ENCODE measurements at places on chromosomes 1 and 21. TPM values are rescaled to one million over a fixed set of nuclear protein-coding genes. Genes with fewer than 3 reads are reported as not detected.

- H3K36me3 ChIP-seq: peaks cover 40% of the 10 kb centered on the region
- peaks cover 19% of the 10 kb centered on the region for H3K4me1 ChIP-seq
- no peaks in the 10 kb centered on the region for H3K27me3 ChIP-seq
- DNase-seq: no peak
These were observed 2.4 kb downstream of the MCL1 start for GRCh38 chr1:150576794-150577556.

PRRX1 gene
- polyA plus RNA-seq: not detected

DNA sequence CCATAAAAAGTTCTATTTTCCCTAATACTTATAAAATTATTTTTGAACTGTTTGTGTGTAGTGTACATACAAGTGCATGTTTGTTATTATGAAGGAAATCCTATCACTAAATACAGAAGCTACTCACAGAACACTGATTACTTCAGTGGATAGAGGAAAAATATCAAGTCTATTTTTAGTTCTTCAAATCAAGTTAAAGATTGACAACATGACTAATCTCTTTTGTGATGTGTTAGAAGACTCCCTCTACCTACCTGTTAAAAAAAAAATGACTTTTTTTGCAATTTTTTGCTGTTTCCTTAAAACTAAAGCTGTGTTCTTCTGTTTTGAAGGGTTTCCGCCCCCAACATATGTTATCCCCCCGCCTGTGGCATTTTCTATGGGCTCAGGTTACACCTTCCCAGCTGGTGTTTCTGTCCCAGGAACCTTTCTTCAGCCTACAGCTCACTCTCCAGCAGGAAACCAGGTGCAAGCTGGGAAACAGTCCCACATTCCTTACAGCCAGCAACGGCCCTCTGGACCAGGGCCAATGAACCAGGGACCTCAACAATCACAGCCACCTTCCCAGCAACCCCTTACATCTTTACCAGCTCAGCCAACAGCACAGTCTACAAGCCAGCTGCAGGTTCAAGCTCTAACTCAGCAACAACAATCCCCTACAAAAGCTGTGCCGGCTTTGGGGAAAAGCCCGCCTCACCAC lies 45.5 kb downstream of the NCF2 start:
- no peak overlapping the region for H3K27ac ChIP-seq
- no peaks in the 10 kb centered on the region for H3K4me1 ChIP-seq
- no peak overlapping the region for H3K4me3 ChIP-seq
- H3K27me3 ChIP-seq: no peaks in the 10 kb centered on the region

- peaks cover 20% of the 10 kb centered on the region for H3K4me1 ChIP-seq
- no peaks in the 10 kb centered on the region for H3K36me3 ChIP-seq
- no peaks in the 10 kb centered on the region for H3K27me3 ChIP-seq
- peak overlapping the region; percentile 86 for H3K4me3 ChIP-seq
- no peak for DNase-seq
These were observed 481 bp upstream of the SLAMF1 start for GRCh38 chr1:160647329-160647720.

GRCh38 chr1:29673228-29673500 lies 436.8 kb downstream of the PTPRU start:
- no peak overlapping the region for H3K4me3 ChIP-seq
- no peak overlapping the region for H3K27ac ChIP-seq
- no peaks in the 10 kb centered on the region for H3K27me3 ChIP-seq
- no peak for DNase-seq

Measured in naive thymus-derived CD4-positive, alpha-beta T cell (primary cell).